PC-3 (cell line): ENCODE measurements at places on chromosomes 2 and 18. TPM values are rescaled to one million over a fixed set of nuclear protein-coding genes. Genes with fewer than 3 reads are reported as not detected.
A peak's percentile ranks its signal among the peaks of the same experiment; 100 is the strongest.

DNA sequence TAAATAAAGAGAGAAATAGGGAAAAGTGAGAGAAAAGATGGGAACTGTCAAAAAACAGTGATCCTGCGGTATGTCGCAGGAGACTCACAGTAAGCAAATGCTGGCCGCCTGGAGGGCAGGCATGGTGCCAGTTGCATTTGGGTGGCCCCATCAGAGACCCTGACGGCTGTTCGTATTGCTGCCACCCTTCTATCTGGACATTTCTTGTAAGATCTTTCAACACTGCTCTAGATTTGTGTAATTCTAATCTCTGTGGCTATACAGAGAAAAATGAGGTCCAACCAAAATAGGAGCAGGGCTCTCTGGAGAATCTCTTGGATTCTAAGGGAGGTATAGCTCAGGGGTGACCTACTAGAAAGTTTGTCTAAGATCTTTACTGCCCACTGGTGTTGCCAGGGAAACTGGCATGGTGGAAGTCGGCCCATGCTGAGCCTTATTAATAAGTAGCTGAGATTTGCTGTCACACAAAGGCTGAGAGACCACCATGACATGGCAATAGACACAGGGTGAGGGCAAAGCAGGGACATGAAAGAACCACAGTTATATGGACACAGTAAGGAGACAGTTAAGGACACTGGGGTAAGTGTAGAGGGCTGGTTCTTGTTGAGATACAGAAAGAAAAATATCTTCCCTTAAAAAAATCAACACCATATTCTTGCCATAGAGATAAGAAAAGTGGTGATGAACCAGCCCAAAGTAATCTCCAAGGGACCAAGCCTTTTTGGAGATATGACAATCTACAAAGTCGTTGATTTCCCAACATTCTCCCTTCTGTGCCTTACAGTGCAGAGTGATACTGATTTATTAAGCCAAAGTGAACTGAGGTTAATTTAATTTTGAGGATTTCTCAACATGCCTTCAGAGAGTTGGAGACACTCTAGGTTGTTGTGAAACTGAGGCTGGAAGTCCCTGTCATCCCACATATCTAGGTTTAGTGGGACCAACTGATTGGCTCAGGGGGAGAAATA lies 26.4 kb upstream of the FZD7 start:
- H3K27ac ChIP-seq = no peak overlapping the region
- H3K4me1 ChIP-seq = no peaks in the 10 kb centered on the region
- H3K36me3 ChIP-seq = no peaks in the 10 kb centered on the region
- DNase-seq = no peak
- 0 out of 2 replicates have a peak, but pooled peaks cover 17% of the 10 kb centered on the region for H3K27me3 ChIP-seq

MAP3K20 gene
- total RNA-seq = 23.1 and 29.8 TPM in 2 replicates

DNA sequence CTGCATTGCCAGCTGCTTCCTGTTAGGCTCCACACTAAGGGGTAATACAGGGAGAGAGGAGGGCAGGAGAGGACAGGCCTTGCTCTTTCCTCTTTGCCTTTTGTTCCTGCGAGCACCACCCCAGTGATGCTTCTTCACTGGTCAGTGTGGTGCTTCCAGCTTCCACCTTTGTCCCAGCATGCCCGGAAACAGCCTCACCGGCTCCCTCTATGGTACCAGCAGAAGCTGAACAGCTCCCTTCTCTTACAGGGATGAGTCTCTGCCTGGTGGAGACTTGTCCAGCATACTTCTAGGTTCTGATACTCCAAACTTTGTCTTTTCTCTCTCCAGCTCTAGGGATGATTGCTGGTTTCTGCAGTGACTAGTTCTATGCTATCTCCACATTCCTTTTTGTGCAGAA lies 413.3 kb downstream of the TSN start:
- peaks cover 46% of the 10 kb centered on the region for H3K27me3 ChIP-seq
- no peaks in the 10 kb centered on the region for H3K36me3 ChIP-seq
- H3K4me3 ChIP-seq = no peak overlapping the region
- no peaks in the 10 kb centered on the region for H3K4me1 ChIP-seq
- no peak overlapping the region for H3K27ac ChIP-seq

DNA sequence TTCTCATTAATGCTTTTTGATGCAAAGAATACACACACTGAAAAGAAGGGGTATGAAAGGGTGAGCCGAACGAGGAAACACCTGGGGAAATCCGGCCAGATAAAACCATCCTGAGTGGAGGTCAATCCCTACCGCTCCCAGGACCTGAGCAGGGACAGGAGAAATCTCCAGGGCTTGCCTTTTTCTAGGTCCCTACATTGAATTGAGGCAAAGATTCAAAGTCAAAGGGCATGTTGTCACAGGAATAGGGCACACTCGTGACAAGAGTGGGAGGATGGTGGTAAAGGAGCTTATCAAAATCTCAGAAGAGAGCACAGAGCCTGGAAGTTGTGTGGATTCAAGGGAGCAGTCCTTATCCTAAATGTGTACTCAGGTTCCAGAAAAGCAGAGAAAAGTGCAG lies 61.2 kb upstream of the ACKR3 start:
- H3K4me1 ChIP-seq = no peaks in the 10 kb centered on the region
- H3K27ac ChIP-seq = no peak overlapping the region
- peaks cover 9% of the 10 kb centered on the region; the same call in 1 of the 2 replicates for H3K27me3 ChIP-seq
- DNase-seq = no peak

GRCh38 chr2:26696351-26696816 lies 3.9 kb downstream of the KCNK3 start:
- peaks cover 21% of the 10 kb centered on the region for H3K4me1 ChIP-seq
- peak; percentile 97 for DNase-seq
- peaks cover 28% of the 10 kb centered on the region for H3K27me3 ChIP-seq

CHRND gene
- not detected in 2 replicates for total RNA-seq

GRCh38 chr2:200749631-200750322 lies 61.9 kb upstream of the BZW1 start:
- H3K36me3 ChIP-seq = no peaks in the 10 kb centered on the region
- H3K4me1 ChIP-seq = peaks cover 41% of the 10 kb centered on the region
- no peak for DNase-seq
- H3K27me3 ChIP-seq = no peaks in the 10 kb centered on the region
- H3K27ac ChIP-seq = no peak overlapping the region

VIT gene
- total RNA-seq = not detected in 2 replicates

DNA sequence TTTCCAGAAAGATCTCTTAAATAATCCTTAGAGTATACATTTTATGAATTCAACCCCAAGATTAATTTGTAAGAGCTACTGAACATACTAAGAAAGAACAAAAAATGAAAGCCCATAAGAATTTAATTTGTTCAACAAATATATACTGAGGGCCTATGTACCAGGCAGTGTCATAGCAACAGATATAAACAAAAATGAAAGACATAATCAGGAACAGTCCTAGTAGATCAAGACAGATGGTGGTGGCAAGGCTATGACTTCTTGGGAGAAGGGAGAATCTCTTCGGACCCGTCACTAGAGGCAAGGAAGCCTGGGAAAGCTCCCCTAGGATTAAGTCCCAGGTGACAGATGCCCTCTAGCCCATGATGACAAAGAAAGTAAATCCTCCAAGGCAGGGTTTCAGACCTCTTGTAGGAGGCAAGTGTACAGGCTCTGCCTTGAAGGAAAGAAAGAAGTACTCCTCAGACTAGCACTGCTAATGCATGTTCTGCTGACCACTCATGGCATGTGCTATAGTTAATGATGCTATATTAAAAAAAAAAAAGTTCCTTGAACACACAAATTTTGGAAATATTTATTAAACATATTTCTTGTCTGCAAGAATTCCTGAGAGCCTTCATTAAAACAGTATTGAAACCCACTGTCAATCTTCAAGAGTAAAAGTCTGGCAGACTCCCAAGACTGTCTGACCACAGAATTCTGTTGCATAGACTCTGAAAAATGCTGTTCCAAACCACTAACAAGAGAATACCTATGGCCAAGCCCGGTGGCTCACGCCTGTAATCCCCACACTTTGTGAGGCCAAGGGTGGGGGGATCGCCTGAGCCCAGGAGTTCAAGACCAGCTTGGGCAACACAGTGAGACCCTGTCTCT lies 31.5 kb downstream of the NOL10 start:
- peak overlapping the region; percentile 83 for H3K27ac ChIP-seq
- peak; percentile 96 for DNase-seq
- no peak overlapping the region for H3K4me3 ChIP-seq
- peaks cover 61% of the 10 kb centered on the region for H3K4me1 ChIP-seq
- H3K36me3 ChIP-seq = peaks cover 43% of the 10 kb centered on the region
- no peaks in the 10 kb centered on the region for H3K27me3 ChIP-seq

- H3K36me3 ChIP-seq = no peaks in the 10 kb centered on the region
- H3K27me3 ChIP-seq = no peaks in the 10 kb centered on the region
- no peak for DNase-seq
Measured at GRCh38 chr18:35088921-35089320, 47.7 kb downstream of the MAPRE2 start.

DNA sequence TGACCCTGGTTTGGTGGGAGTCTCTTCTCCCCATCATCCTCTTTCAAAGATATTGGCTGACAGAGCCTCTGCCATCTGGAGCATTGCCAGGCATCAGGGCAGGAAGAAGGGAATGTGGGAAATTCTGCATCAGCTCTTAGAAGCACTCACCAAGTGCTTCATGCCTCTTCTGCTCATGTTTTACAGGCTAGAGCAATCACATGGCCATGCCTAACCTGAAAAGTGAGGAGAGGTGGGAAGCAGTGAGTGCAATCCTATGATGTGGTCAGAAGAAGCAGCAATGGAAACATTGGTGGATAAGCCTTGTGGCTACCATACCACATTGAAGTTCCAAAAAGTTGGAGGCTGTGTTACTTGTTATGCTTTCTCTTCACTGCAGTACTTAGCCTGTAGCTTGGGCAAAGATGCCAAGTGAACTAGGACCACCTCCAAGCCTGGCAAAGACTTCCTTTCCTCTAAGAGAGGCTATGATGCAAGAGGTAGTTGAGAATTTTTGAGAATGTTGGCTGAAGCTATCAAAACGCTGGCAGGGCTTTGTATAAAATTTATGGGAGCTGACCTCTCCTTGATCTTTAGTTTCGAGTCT lies 64.1 kb downstream of the BCL2L11 start:
- H3K4me3 ChIP-seq = no peak overlapping the region
- no peaks in the 10 kb centered on the region for H3K36me3 ChIP-seq
- peaks cover 14% of the 10 kb centered on the region for H3K4me1 ChIP-seq
- DNase-seq = no peak

DNA sequence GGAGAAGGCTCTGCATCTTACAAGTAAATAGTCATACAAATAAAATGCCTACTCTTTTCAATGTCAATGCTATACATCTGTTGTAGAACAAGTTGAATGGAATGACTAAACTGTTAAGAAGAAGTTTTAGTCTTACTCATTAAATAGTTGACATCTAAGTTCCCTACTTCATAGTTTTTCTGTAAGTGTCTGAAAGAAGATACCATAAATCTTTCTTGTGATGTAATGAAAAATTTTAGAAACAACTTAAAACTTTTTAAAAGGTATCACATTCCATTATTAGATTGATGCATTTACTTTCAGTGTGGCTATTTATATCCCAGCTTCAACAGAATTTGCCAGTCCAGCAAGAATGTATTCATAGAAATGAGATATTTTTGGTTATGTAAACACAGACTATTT lies 185.2 kb upstream of the EPC2 start:
- no peak for DNase-seq
- no peaks in the 10 kb centered on the region for H3K4me1 ChIP-seq
- H3K4me3 ChIP-seq = no peak overlapping the region
- no peak overlapping the region for H3K27ac ChIP-seq
- H3K27me3 ChIP-seq = no peaks in the 10 kb centered on the region

CCDC102B gene
- 2.2 and 2.4 TPM in 2 replicates for total RNA-seq

DNA sequence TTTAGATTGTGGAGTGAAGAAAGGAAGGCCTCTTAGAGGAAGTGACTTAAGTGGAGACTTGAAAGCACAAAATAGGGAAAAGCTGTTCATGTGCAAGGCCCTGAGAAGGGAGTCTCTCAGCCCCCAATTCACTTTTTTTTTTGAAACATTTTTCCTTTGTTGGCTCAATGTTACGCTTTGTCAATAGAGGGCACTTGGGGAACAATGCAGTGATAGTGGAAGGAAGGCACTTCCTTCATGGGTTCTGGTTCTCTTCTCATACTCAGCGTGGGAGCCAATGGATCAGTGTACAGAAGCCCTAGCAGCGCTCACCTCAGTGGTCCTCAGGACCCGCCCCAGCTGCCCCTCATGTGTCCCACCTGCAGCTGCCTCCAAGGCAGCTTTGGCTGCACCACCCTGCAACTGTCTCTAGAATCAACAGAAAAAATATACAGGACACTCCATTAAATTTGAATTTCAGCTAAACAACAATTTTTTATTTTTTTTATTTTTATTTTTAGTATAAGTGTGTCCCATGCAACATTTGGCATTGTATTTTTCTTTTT lies 8.6 kb upstream of the C2orf42 start:
- H3K36me3 ChIP-seq = no peaks in the 10 kb centered on the region
- no peak overlapping the region for H3K27ac ChIP-seq
- no peaks in the 10 kb centered on the region for H3K27me3 ChIP-seq
- H3K4me1 ChIP-seq = no peaks in the 10 kb centered on the region

DNA sequence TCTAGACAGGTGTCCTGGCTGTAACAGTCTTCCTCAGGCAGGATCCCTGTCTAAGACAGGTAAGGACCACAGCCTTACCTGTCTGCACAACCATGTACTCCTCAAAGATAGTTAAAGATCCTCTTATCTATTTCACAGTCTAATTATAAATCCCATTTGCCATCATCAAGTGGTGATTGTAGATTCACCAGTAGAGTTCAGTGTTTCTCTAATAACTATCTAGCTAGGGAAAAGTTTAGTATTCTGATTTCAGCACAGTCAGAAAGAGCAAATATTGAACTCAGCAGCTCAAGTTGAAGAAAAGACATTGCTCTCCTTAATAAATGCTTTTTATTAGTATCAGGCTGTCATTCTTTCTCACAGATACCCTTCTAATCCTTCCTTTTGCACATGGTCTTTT lies 1305.5 kb upstream of the NXPH2 start:
- H3K36me3 ChIP-seq = no peaks in the 10 kb centered on the region
- no peaks in the 10 kb centered on the region for H3K4me1 ChIP-seq
- H3K27ac ChIP-seq = no peak overlapping the region
- peak; percentile 40 for DNase-seq
- H3K27me3 ChIP-seq = no peaks in the 10 kb centered on the region

GRCh38 chr2:142777742-142778141 lies 99.7 kb upstream of the KYNU start:
- no peak overlapping the region for H3K4me3 ChIP-seq
- H3K36me3 ChIP-seq = no peaks in the 10 kb centered on the region
- no peaks in the 10 kb centered on the region for H3K27me3 ChIP-seq
- H3K27ac ChIP-seq = no peak overlapping the region
- no peak for DNase-seq

GRCh38 chr2:40224318-40224717 lies 227.6 kb downstream of the SLC8A1 start:
- H3K27me3 ChIP-seq = no peaks in the 10 kb centered on the region
- H3K4me1 ChIP-seq = peaks cover 8% of the 10 kb centered on the region
- H3K36me3 ChIP-seq = no peaks in the 10 kb centered on the region
- no peak overlapping the region for H3K27ac ChIP-seq
- DNase-seq = no peak

TUBA4A gene
- 75.4 and 87.9 TPM in 2 replicates for total RNA-seq

INPP5D gene
- 0.26 and 1.9 TPM in 2 replicates for total RNA-seq

GPBAR1 gene
- total RNA-seq = 0.18 TPM in 1 of 2 replicates, not detected in the other
